Stimulated activated CD8-positive, alpha-beta memory T cell treated with anti-CD3 and anti-CD28 coated beads, Interleukin-4, amount 100 ng/mL, for 48 hours (primary cell): ENCODE measurements at places on chromosomes 13 and 19.

- DNase-seq, result no peak
Observed at GRCh38 chr19:7872306-7873204, 1.6 kb downstream of the PRR36 start.

DNA sequence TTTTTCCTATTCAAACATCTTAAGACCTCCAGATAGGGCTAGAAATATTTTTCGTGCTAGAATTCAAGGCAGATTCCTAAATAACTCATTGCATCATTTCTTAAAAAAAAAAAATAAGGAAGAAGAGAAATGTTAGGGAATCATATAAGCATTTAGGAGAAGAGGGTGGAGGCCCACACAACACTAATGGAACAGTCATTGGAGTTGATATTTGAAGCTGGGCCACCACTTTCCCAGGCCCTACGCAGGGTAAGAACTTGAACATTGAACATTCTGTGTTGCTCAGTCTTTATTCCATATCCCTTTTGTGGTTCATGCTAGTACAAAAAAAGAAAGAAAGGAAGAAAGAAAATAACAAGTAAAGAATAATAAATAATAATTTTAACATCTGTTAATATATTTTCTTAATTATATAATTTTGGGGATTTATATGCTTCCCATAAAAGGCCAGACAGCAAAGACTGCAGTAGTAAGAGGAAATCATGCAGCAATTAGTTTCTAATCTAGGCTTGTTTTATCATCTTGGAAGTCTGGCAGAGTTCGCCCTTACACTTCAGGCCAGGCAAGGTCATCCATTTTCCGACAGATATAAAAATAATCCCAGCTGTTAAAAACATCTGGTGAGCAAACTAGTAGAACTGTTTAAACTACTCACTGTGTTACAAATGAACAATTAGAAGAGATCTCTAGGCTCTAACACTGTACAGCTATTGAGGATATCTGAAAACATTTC is 127.7 kb downstream of the FRY start:
- no peak for DNase-seq

- no peak for DNase-seq
Observed at GRCh38 chr19:23799321-23799720, 40.6 kb upstream of the ZNF681 start.

GRCh38 chr19:1651568-1652291 is 685 bp downstream of the TCF3 start:
- DNase-seq, result peak; percentile 53

- DNase-seq, result no peak
Observed at GRCh38 chr13:23086968-23087623, 93.7 kb upstream of the SGCG start.

GRCh38 chr19:39435499-39436349 is at the start of gene RPS16:
Gene RPS16 (minus strand): TSS chr19:39435949. CDS start chr19:39435895, 54 bp downstream.
- peak; percentile 100 for DNase-seq

- DNase-seq, result peak; percentile 92
Observed at GRCh38 chr19:11293433-11294389, 2.2 kb upstream of the TSPAN16 start.

DNA sequence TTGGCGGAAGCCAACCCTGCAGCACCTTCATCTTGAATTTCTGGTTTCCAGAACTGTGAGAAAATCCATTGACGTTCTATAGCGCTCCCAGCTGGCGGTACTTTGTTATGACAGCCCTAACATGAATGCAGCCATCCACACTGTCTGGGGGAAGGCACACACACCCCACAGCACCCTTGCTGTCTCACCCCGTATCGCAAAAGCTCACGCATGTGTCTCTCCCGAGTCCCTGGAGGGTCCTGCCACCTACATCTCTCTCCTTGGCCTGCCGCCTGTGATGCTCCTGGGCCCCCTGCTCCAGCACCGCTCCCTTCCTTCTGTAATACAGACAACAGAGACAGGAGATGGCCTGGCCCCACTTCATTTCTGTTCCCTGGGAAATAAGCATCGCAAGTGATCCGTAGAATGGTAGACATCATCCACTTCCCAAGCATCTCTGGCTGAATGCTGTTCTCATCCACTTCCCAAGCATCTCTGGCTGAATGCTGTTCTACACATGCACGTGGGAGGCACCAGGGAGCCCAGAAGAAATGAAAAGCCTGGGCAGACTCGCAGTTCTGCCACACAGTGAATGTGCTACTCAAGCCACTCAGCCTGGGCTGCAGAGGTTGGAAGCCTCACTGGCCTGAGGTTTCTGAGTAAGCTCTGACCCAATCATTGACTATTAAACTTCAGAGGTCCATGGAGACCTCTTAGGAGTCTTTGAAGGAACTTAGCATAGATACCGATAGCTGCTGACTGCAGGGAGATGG is 29.6 kb downstream of the EPN1 start:
- no peak for DNase-seq

GRCh38 chr19:21158523-21159135 is 16.8 kb downstream of the ZNF431 start:
- DNase-seq, result no peak

DNA sequence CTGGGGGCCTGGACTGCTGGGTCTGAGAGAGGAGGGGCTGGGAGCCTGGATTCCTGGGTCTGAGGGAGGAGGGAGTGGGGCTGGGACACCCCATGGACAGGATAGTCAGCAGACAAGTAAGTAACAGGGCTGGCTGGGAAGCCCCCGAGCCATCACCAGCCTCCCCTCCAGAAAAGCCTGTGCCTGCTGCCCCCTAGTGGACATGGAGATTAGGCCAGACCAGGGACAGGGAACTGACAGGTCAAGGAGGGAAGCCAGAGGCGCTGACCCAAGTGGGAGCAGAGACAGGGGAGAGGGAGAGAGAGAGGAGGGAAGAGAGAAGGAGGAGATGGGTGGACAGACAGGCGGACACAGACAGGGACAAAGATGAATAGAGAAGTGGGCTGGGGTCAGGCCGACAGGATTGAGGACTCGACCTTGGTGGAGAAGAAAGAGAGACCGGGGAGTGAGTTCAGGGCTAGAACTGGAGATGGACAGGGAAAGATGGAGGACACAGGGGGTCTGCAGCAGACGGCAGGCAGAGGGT is 6.7 kb upstream of the ERFL start:
- DNase-seq, result peak; percentile 90

DNA sequence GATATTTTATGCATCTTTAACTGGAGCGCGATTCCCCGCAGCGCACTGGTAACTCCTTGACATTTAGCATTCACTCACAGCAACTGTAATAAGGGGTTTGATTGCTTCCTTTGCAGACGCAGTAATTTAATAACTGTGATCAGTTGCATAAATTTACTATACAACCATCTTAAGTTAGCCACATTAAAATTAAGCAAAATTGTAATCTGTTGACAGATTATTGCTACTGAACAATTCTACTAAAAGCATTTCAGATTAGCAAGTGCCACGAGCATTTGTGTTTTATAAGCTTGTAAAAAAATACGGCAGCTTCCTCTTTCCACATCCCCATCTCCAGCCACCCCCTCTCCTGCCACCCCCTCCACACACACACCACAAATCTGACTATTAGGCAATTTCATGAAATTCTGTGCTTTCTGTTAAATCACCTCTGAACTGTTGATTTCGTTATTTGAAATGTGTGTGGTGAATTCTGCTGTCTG is 44.4 kb downstream of the TSHZ3 start:
- no peak for DNase-seq

GRCh38 chr13:46778095-46778494 is 18.9 kb downstream of the ESD start:
- no peak for DNase-seq

GRCh38 chr13:68636784-68637183 is 1406.6 kb upstream of the PCDH9 start:
- no peak for DNase-seq

GRCh38 chr13:97971519-97971918 is 18.0 kb downstream of the IPO5 start:
- no peak for DNase-seq
